Vagina (tissue), 2 donors: ENCODE measurements at places on chromosomes 3 and 15. TPM values are rescaled to one million over a fixed set of nuclear protein-coding genes. Genes with fewer than 3 reads are reported as not detected.

GRCh38 chr15:55564347-55565145 is 23.6 kb downstream of the PYGO1 start:
- no peaks in the 10 kb centered on the region for H3K4me1 ChIP-seq
- no peak overlapping the region for H3K4me3 ChIP-seq
- no peak overlapping the region for H3K27ac ChIP-seq
- no peaks in the 10 kb centered on the region for H3K27me3 ChIP-seq
- H3K36me3 ChIP-seq = no peaks in the 10 kb centered on the region

DNA sequence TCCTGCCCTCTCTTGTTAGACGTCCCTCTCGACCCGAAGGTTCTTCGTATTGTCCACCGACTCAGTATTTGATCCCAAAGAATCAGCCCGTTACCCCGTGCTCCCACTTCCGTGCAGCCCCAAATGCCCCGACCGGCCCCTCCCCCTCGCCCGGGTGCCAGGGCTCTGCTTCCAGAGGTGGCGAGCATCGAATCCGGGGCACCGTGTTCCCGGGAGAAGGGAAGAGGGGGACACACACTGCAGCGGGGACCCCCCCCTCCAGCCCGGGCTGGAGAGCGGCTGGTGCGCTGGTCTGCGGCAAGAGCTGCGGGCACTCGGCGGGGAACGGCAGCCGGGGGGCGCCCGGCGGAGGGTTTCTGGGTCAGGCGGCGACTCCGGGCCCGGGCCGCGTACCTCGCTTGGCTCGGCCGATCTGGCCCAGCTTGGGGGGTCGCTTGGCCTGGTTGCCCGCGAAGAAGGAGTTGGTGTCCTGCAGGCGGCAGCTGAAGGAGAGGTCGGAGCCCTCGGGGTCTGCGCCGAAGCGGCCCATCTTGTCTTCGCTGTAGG is 556 bp downstream of the CAMK2N2 start:
- peak overlapping the region; percentile 36 for H3K4me3 ChIP-seq
- peaks cover 24% of the 10 kb centered on the region for H3K4me1 ChIP-seq
- DNase-seq = no peak
- H3K27ac ChIP-seq = no peak overlapping the region
- H3K36me3 ChIP-seq = no peaks in the 10 kb centered on the region

FAM43A gene
- total RNA-seq = 20.4 TPM

DNA sequence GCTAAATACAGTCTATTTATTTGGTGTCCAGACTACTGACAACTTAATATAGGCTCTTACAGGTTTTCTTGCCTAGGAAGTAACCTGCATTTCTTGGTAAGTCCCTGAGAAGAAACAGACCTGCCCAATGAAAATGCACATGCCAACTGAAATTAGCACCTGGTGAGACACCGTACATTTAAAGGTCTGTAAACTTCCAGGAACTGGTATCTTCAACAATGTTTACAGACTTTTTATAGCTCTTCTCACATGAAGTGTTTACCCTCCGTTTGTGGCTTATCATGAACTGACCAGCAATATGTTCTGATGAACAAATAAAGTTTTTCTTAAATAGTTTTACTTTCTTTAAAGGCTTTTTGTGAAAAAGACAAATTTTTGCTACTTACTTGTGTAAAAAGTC is 93.3 kb downstream of the PCCB start:
- no peak overlapping the region for H3K4me3 ChIP-seq
- H3K36me3 ChIP-seq = peaks cover 17% of the 10 kb centered on the region
- DNase-seq = no peak
- H3K27me3 ChIP-seq = no peaks in the 10 kb centered on the region

GRCh38 chr3:116374901-116375300 is 70.4 kb downstream of the LSAMP start:
- no peak for DNase-seq
- no peaks in the 10 kb centered on the region for H3K27me3 ChIP-seq
- H3K4me1 ChIP-seq = no peaks in the 10 kb centered on the region
- no peak overlapping the region for H3K4me3 ChIP-seq
- no peak overlapping the region for H3K27ac ChIP-seq

SCG5 gene
- 6.1 TPM for total RNA-seq

GRCh38 chr3:45010811-45011333 is 15.2 kb upstream of the CLEC3B start:
- H3K4me3 ChIP-seq = no peak overlapping the region
- H3K27me3 ChIP-seq = no peaks in the 10 kb centered on the region
- peaks cover 4% of the 10 kb centered on the region for H3K36me3 ChIP-seq
- H3K27ac ChIP-seq = peak overlapping the region; percentile 87
- peaks cover 55% of the 10 kb centered on the region for H3K4me1 ChIP-seq
- DNase-seq = no peak
